Ovary (tissue), 10 donors: ENCODE measurements at places on chromosomes 4 and X.

- no peak overlapping the region for H3K27ac ChIP-seq
- H3K36me3 ChIP-seq = no peaks in the 10 kb centered on the region
- no peak overlapping the region for H3K4me3 ChIP-seq
- H3K27me3 ChIP-seq = no peaks in the 10 kb centered on the region
Measured at GRCh38 chr4:86910369-86910768, 18.1 kb upstream of the C4orf36 start.

- no peak overlapping the region for H3K4me3 ChIP-seq
- H3K27me3 ChIP-seq = no peaks in the 10 kb centered on the region
- no peak for DNase-seq
- H3K27ac ChIP-seq = no peak overlapping the region
Measured at GRCh38 chr4:27022963-27023362, 162.3 kb downstream of the STIM2 start.

- H3K27me3 ChIP-seq = no peaks in the 10 kb centered on the region
- no peak for DNase-seq
- no peak overlapping the region for H3K27ac ChIP-seq
- H3K4me3 ChIP-seq = no peak overlapping the region
Measured at GRCh38 chr4:96936886-96937285, 1097.0 kb downstream of the PDHA2 start.

DNA sequence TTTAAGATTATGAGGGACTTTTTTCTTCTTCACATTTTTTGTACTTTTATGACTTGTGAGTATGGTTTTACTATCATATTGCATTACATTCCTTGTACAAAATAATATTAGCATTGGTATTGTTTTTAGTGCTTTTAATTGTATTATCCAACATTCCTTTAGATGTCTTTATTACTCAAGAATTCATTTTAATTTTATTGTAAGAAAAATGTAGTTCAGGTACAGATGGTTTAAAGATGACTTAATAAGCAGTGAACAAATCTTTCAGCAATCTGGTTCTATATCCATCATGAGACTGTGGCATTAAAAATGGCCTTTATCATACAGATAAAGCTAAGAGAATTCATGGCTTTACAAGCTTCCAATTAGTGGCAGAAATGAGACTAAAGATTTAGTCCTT, 191.6 kb downstream of the ANTXR2 start:
- no peak for DNase-seq
- no peak overlapping the region for H3K27ac ChIP-seq
- no peaks in the 10 kb centered on the region for H3K27me3 ChIP-seq
- no peak overlapping the region for H3K4me3 ChIP-seq

DNA sequence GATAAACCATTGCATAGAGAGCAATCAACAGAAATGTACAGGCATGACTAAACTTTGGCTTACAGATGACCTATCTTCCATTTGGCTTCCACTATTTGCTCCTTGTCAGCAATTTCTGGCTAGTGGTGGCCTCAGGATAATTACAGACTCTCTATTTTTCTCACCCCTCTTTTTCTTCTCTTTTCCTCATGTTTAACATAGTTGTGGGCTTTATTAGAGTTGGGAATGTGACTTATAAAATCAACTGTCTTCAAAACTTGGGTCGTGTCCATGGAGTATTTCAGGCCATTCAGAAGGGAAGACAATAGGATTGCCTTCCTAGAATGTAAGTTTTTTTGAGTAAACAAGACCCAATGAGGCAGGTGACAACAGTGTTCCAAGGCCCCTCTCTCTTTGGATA, 236.2 kb downstream of the FRAS1 start:
- H3K4me3 ChIP-seq = no peak overlapping the region
- no peak overlapping the region for H3K27ac ChIP-seq
- no peaks in the 10 kb centered on the region for H3K27me3 ChIP-seq
- no peak for DNase-seq
- no peaks in the 10 kb centered on the region for H3K4me1 ChIP-seq
- H3K36me3 ChIP-seq = no peaks in the 10 kb centered on the region
